ENCODE measurements at places on chromosomes 1 and 21. TPM values are rescaled to one million over a fixed set of nuclear protein-coding genes. Genes with fewer than 3 reads are reported as not detected.

- no peak overlapping the region for H3K4me3 ChIP-seq
- DNase-seq = no peak
- H3K27me3 ChIP-seq = 0 out of 2 replicates have a peak, but pooled peaks cover 6% of the 10 kb centered on the region
- H3K36me3 ChIP-seq = no peaks in the 10 kb centered on the region
Measured at GRCh38 chr1:46755121-46755520, 36.2 kb upstream of the EFCAB14 start.

ANKRD35 gene
- 0.65 TPM for total RNA-seq

- H3K4me1 ChIP-seq = no peaks in the 10 kb centered on the region
- H3K27ac ChIP-seq = no peak overlapping the region
- no peak for DNase-seq
- H3K4me3 ChIP-seq = no peak overlapping the region
Measured at GRCh38 chr1:227726318-227726717, 8.8 kb downstream of the JMJD4 start.

GRCh38 chr1:229254910-229255541 lies 15.9 kb upstream of the RAB4A start:
- 0 out of 2 replicates have a peak, but pooled peaks cover 8% of the 10 kb centered on the region for H3K27me3 ChIP-seq
- H3K4me3 ChIP-seq = no peak overlapping the region
- peak; percentile 37 for DNase-seq

FCGR3A gene
- not detected for total RNA-seq

- H3K36me3 ChIP-seq = no peaks in the 10 kb centered on the region
- H3K27me3 ChIP-seq = no peaks in the 10 kb centered on the region
- H3K27ac ChIP-seq = no peak overlapping the region
Measured at GRCh38 chr21:32562426-32562825, 22.9 kb downstream of the TCP10L start.

DRAM2 gene
- total RNA-seq = 91.4 TPM

LYPD8 gene
- not detected for total RNA-seq

Data from GM23248 (cell line).